Central memory CD8-positive, alpha-beta T cell (primary cell): ENCODE measurements at places on chromosomes 3 and 15.
A peak's percentile ranks its signal among the peaks of the same experiment; 100 is the strongest.

DNA sequence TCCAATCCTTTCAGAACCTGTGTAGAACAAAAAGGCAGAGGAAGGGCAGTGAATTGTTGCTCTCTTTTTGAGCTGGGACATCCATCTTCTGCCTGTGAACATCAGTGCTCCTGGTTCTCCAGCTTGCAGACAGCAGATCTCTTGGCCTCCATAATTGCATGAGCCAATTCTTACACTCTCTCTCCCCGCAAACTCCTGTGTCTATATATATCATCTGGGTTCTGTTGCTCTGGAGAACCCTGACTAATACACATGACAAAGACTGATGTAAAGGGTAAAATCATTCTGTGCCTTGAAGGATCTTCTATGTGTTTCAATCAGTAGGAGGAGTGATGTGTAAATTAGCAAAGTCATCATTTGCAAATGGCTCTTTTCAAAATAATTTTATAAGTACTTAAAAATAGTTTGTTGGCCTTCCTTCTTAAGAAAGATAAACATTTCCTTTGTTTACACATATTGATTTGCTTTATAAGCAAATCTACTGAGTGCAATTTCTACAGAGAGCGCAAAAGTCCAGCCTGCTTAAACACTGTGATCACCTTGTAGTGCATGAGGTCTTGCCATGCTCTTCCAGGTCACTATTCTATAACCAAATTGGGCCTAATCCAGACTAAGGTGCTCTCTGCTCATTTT lies 154.9 kb upstream of the ANKRD28 start:
- no peaks in the 10 kb centered on the region for H3K4me1 ChIP-seq
- DNase-seq: no peak
- H3K27ac ChIP-seq: no peak overlapping the region
- no peak overlapping the region for H3K4me3 ChIP-seq
- no peaks in the 10 kb centered on the region for H3K27me3 ChIP-seq
- H3K36me3 ChIP-seq: no peaks in the 10 kb centered on the region

DNA sequence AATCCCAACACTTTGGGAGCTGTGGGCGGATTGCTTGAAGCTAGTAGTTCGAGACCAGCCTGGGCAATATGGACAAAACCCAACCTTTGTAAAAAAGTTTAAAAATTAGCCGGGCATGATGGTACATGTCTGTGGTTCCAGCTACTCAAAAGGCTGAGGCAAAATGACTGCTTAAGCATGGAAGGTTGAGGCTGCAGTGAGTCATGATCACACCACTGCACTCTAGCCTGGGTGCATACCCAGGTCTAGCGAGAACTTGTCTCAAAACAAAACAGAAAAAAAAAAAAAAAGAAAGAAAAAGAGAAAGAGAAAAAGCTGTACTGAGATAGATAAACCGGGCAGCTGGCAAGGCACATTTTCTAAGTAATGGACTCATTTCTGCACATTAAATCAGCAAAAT lies 10.6 kb downstream of the ARPP19 start:
- peak overlapping the region; percentile 91 for H3K27ac ChIP-seq
- no peak for DNase-seq
- peaks cover 69% of the 10 kb centered on the region for H3K4me1 ChIP-seq
- H3K4me3 ChIP-seq: peak overlapping the region; percentile 63
- no peaks in the 10 kb centered on the region for H3K27me3 ChIP-seq

- no peak for DNase-seq
- H3K4me3 ChIP-seq: peak overlapping the region; percentile 16
- H3K27me3 ChIP-seq: no peaks in the 10 kb centered on the region
- peaks cover 8% of the 10 kb centered on the region for H3K36me3 ChIP-seq
- H3K4me1 ChIP-seq: peaks cover 49% of the 10 kb centered on the region
These were observed 172.8 kb upstream of the ICE2 start for GRCh38 chr15:60651734-60652141.

GRCh38 chr15:69978603-69979002 lies 119.1 kb downstream of the TLE3 start:
- no peaks in the 10 kb centered on the region for H3K36me3 ChIP-seq
- H3K27ac ChIP-seq: no peak overlapping the region
- DNase-seq: no peak
- no peak overlapping the region for H3K4me3 ChIP-seq
- H3K4me1 ChIP-seq: peaks cover 6% of the 10 kb centered on the region
- H3K27me3 ChIP-seq: peaks cover 71% of the 10 kb centered on the region

DNA sequence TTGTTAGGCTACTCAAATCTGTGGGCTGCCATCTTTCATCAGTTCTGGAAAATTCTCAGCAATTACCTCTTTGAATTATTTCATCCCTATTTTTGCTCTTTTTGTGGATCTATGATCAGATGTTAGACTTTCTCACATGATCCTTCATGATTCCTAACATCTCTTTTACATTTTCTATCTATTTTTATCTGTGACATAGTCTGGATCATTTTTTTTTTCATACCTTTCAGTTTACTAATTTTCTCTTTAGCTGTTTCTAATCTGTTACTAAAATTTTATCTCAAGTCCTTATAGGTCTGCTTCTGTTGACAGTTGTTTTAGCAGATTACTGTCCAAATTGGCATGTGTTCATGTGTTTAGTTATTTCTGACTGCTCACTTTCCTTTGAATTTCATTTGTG lies 42.3 kb upstream of the HDC start:
- H3K4me1 ChIP-seq: no peaks in the 10 kb centered on the region
- no peak for DNase-seq
- H3K27ac ChIP-seq: no peak overlapping the region

GRCh38 chr3:188948997-188949389 lies 222.8 kb upstream of the TPRG1 start:
- no peak for DNase-seq
- H3K36me3 ChIP-seq: no peaks in the 10 kb centered on the region
- peaks cover 16% of the 10 kb centered on the region for H3K27me3 ChIP-seq
- no peak overlapping the region for H3K27ac ChIP-seq

GRCh38 chr3:52299247-52299878 lies 11.7 kb downstream of the GLYCTK start:
- H3K36me3 ChIP-seq: peaks cover 9% of the 10 kb centered on the region
- H3K27me3 ChIP-seq: no peaks in the 10 kb centered on the region
- no peak overlapping the region for H3K4me3 ChIP-seq
- H3K27ac ChIP-seq: peak overlapping the region; percentile 76
- no peak for DNase-seq
- H3K4me1 ChIP-seq: peaks cover 26% of the 10 kb centered on the region

GRCh38 chr3:145952536-145952935 lies 208.4 kb downstream of the PLOD2 start:
- H3K27me3 ChIP-seq: no peaks in the 10 kb centered on the region
- no peaks in the 10 kb centered on the region for H3K4me1 ChIP-seq
- H3K36me3 ChIP-seq: no peaks in the 10 kb centered on the region
- DNase-seq: no peak

DNA sequence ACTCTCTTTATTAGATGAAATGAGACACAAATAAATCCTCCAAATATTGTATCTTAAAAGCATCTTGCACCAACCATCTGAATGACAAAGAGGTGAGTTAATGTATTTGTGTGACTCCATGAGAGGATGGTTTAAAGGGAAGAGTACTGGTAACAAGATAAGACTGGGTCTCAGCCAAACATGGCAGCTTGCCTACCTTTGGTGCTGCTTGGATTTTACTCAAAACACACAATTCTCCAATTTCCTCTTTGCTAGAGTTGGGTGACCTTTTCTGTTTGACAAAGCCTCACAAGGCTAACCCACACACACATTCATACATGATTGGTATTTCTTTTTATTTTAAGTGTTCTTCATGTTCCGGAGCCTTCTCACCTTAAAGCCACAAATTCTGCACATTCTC lies 506.4 kb downstream of the FGF12 start:
- DNase-seq: no peak
- no peaks in the 10 kb centered on the region for H3K27me3 ChIP-seq
- no peaks in the 10 kb centered on the region for H3K4me1 ChIP-seq

- peaks cover 20% of the 10 kb centered on the region for H3K4me1 ChIP-seq
- no peaks in the 10 kb centered on the region for H3K27me3 ChIP-seq
- H3K4me3 ChIP-seq: no peak overlapping the region
- H3K27ac ChIP-seq: no peak overlapping the region
- peaks cover 3% of the 10 kb centered on the region for H3K36me3 ChIP-seq
- DNase-seq: no peak
These were observed 474.6 kb upstream of the TPRG1 start for GRCh38 chr3:188697127-188697526.

DNA sequence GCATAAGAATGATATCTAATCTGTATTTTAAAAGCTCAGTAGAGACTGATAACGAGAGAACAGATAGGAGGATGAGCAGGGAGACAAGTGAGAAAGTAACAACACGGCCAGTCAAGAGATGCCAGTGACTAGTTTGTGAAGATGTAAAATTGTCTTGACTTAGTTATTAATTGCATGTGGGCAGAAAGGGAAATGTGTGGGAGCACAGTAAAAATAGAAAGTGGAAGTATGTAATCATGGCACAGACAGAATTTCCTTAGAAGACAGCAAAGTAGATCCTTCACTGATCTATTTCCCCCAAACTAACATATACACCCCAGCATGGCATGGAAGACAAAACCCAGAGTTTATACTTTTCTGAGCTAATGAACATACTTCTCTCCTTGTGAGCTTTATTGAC lies 344.5 kb downstream of the FGF12 start:
- no peak overlapping the region for H3K27ac ChIP-seq
- no peaks in the 10 kb centered on the region for H3K27me3 ChIP-seq
- no peak overlapping the region for H3K4me3 ChIP-seq
- no peaks in the 10 kb centered on the region for H3K4me1 ChIP-seq

DNA sequence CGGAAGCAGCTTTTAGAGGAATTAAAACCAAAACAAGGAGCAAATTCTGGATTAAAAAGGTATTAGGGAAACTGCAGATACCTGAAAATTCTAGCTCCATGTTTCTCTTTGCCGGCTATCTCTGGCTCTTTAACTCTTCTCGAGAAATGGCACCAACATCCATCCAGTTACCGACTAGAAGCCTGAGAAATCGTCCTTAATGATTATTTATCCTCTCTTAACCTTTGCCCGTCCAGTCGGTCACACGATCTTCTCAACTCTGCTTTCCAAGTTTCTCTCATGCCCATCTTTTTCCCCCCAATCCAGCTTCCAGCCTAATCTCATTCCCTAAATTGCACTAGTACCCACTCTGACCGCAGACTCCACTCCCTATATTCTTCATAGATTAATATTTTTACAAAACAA lies 596 bp upstream of the SGO1 start:
- H3K4me1 ChIP-seq: no peaks in the 10 kb centered on the region
- no peaks in the 10 kb centered on the region for H3K36me3 ChIP-seq
- no peak for DNase-seq
- no peaks in the 10 kb centered on the region for H3K27me3 ChIP-seq

GRCh38 chr3:171666516-171666915 lies 143.8 kb downstream of the PLD1 start:
- no peaks in the 10 kb centered on the region for H3K36me3 ChIP-seq
- DNase-seq: no peak
- H3K27me3 ChIP-seq: peaks cover 24% of the 10 kb centered on the region
- no peak overlapping the region for H3K4me3 ChIP-seq
- no peaks in the 10 kb centered on the region for H3K4me1 ChIP-seq
- no peak overlapping the region for H3K27ac ChIP-seq

- no peak overlapping the region for H3K27ac ChIP-seq
- no peaks in the 10 kb centered on the region for H3K36me3 ChIP-seq
- H3K4me3 ChIP-seq: no peak overlapping the region
These were observed 25.9 kb upstream of the SPRED1 start for GRCh38 chr15:38226608-38227266.

DNA sequence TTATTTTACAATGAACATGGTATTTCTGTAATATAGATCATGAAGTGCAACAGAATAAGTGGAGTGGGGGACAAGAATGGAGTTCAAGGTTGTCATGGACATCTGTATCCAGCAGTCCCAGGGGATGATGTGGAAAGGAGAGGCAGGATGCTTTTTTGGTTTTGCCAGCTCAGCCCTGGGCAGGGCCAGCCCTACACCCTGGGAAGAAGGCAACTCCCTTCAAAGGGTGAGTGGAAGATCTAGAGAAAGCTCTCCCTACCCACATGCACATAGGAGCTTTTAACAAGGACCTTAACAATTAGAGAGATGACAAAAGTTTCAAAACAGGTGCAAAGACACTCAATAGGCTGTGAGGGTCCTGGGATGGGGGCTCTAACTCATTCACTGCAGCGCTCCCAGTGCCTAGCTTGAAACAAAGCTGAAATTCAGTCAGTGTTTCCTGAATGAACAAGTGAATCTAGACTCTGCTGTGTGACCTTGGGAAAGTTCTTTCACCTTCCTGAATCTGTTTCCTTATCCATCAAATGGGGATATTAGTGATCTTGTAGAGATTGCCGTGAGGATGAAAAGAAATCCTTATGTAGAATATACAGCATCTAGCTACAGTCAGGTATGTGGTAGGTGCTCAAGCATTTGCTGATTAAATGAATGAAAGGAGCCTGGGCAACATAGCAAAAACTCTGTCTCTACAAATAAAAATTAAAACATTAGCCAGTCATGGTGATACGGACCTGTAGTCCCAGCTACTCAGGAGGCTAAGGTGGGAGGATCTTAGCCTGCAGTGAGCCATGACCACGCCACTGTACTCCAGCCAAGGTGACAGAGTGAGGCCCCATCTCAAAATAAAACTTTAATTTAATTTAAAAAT lies 14.3 kb downstream of the BHLHE40 start:
- no peak overlapping the region for H3K4me3 ChIP-seq
- H3K27ac ChIP-seq: no peak overlapping the region
- no peaks in the 10 kb centered on the region for H3K27me3 ChIP-seq
- no peak for DNase-seq
- peaks cover 13% of the 10 kb centered on the region for H3K4me1 ChIP-seq

DNA sequence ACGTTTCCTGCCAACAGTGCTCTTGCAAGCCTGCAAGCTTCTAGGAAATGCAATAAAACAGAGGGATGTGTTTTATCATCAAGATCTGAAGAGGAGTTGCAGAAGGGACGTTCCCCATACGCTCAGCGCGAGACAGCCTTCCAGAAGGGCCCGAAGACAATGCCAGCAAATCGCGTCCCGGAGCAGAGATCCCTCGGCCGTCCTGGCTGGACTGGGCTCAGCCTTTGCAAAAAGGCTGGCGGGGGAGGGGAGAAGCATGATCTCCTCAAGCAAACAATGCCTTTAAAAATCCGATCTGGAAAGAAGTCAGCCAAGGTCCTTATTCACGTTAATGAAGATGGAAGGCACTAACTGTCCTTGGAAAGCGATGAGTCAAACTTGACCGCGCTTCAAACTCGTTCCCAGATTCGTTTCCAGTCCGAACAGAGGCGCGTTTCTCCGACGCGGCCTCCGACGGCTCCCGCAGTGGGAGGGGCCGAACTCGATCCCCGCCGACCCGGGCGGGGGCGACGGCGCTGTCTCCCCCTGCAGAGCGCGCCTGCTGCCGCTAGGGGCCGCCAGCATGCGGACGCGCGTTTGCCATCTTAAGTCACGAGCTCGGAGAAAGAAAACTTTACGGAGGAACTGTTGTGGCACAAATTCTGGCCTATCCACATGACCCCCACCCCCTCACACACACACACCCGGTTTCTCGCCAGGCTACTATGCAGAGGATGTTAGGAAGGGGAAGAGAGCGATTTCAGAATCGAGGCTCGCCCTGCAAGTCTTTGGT lies 5.5 kb downstream of the BCL6 start:
- DNase-seq: peak; percentile 67
- peaks cover 69% of the 10 kb centered on the region for H3K4me1 ChIP-seq
- H3K4me3 ChIP-seq: peak overlapping the region; percentile 100
- peak overlapping the region; percentile 99 for H3K27ac ChIP-seq
- peaks cover 56% of the 10 kb centered on the region for H3K36me3 ChIP-seq

GRCh38 chr15:43270676-43271306 lies 4.1 kb upstream of the TGM5 start:
- no peak for DNase-seq
- H3K4me1 ChIP-seq: peaks cover 6% of the 10 kb centered on the region
- no peak overlapping the region for H3K4me3 ChIP-seq
- H3K27ac ChIP-seq: no peak overlapping the region
